ENCODE measurements at places on chromosomes 7 and 10. TPM values are rescaled to one million over a fixed set of nuclear protein-coding genes. Genes with fewer than 3 reads are reported as not detected.

DNA sequence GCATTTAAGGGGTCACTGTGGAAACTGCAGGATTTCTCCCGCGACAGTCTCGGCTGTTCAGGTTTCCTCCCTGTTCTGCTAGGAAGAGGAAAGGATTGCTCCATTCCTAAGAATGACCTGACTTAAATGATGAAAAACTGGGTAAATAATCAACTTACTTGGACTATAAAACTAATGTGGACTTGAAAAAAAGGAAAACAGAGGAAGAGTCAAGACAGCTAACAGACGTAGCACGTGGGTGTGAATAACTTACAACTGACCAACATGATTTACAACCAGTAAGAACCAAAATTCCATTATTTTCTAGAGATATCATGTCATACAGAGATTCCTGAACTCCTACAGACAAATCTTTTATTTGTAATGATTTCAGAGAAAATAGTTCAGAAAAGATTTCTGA, 93.8 kb downstream of the ADAM12 start:
- peak; percentile 92 for DNase-seq

- DNase-seq, result no peak
Observed at GRCh38 chr10:121578965-121579364, 19.3 kb downstream of the FGFR2 start.

DNA sequence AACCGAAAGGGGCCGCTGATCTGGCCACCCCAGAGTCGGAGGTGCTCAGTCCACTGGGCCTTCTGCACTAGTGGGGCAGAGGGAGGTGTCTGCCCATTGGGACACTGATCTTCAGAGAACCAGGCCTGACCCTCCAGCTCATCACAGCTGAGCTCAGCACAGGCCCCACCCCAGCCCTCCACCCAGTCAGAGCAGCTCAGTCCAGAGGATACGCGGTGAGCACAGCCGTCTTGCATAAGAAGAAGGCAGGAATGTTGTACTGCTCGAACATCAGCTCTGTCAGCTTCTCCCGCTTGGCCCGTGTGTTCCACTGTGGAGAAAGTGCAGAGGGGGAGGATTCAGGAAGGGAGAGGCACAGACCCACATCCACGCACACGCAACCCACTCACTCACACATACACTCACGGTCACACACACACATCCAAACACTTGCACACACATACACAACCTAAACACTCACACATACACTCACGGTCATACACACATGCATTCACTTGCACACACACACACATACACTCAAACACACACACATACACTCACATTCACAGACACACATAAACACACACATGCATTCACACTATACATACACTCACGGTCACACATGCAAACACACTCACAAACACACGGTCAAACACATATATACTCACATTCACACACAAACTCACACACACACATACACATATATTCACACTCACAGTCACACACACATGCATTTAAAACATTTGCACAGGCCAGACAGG, 6.3 kb downstream of the ACTL6B start:
- DNase-seq, result no peak

- no peak for DNase-seq
Observed at GRCh38 chr7:44767912-44768627, 19.4 kb downstream of the ZMIZ2 start.

DNA sequence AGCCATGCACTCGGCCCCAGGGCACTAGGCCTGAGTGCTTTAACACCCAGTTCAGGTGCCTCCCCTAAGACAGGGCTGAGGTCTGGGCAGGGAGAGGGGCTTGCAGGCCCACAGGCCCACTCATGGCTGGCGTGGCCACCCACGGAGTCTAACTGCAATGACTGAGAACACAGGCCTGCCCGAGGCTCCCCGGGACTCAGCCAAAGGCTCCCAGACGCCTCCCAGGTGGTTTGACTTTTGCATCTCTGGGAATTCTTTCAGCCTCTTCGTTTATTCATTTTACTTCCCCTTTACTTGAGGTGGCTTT, 37.3 kb downstream of the PTPRN2 start:
- DNase-seq, result no peak

- no peak for DNase-seq
Observed at GRCh38 chr7:20194343-20194995, 22.7 kb downstream of the MACC1 start.

DNA sequence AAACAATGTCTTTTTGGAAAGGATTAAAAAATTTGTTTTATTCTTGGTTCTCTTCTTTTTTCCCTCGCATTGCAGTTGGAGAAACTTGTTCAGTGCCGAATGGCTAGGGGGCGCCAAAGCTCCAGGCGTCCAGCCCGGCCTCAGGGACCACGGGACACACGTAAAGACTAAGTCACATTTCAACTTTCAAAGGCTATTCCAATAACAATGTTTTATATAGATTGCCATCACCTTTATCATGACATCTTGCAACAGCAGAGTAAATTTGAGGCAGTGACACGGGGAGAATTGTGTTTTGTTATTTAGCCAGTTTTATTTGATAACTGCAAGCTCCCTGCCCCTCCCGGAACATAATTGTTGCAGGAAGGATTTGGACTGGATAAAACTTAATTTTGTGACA, 2.2 kb upstream of the IGFBP3 start:
- no peak for DNase-seq

GRCh38 chr7:66015440-66016130, 33.6 kb upstream of the GUSB start:
- DNase-seq, result no peak

- no peak for DNase-seq
Observed at GRCh38 chr10:119211176-119211575, 3.8 kb downstream of the GRK5 start.

- DNase-seq, result peak; percentile 19
Observed at GRCh38 chr7:107659666-107660065, 962 bp upstream of the SLC26A4 start.

DNA sequence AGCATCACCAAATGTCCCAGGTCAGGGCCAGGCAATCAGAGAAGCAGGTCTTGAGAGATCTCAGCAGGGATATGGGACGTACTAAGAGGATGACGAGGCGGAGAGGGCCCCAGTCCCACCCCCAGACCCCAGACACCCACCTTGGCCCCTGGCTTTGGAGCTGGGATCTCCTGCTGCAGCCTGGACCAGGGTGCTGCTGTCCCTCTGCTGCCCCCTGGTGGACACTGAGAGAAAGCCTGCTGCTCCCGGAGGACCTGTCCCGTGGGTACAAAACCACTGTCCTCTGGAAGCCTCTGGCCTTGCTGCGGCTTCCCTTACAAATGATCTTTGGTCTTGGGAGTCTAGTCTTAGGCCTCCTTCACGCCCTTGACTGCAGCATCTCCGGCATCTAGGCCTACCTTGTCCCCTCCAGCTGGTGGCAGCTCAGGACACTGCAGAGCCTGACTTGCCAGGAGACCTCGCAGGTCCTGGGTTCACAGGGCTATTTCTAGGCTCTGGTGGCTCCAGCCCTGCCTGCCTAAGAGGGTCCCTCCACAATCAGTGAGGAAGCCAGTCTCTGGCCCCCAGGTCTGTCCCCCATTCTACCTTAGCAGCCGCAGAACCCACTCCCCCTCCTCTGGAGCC, 97.1 kb downstream of the RGS10 start:
- DNase-seq, result no peak

GRCh38 chr10:121865554-121865953, 62.3 kb downstream of the ATE1 start:
- no peak for DNase-seq

DNA sequence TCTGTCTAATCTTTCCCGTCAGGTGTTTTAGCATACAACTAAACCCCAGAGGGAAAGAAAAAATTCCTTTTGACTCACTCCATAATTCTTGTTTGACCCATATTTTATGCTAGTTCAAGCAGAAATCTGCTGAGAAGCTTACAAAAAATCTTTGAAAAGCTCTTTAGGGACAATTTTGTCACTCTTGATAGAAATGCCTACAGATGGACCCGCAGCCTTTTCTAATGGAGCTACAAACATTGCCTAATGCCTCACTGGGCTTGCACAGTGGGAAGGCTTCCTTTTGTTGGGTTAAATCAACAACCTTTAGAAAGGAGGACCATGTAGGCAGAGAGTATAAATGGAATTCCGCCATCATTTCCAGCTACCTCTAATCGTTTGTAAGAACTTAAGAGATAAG, 344.5 kb downstream of the PCLO start:
- DNase-seq, result no peak

- DNase-seq, result no peak
Observed at GRCh38 chr7:11875635-11876034, 43.6 kb upstream of the THSD7A start.

- DNase-seq, result no peak
Observed at GRCh38 chr7:29969738-29970137, 19.9 kb downstream of the SCRN1 start.

GRCh38 chr7:6359021-6359420, 86.6 kb upstream of the CYTH3 start:
- DNase-seq, result no peak

- DNase-seq, result no peak
Observed at GRCh38 chr10:110348336-110348735, 43.6 kb upstream of the SMNDC1 start.

DNA sequence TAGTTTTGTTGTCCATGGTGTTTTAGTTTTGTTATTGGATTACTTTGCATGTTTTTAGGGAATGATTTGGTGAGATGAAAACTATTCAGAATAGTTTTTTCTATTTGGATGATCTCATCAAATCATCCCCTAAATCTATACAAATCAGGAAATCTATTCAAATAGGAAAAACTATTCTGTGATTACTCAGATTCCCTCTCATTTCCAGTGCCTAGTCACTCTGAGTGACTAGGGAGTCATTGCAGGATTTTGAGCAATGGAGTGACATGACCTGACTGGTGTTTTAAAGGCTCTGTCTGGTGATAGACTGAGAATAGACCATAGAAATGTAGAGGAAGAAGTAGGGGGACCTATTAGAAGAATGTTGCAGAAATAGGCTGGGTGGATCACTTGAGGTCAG, 72.4 kb downstream of the TPST1 start:
- no peak for DNase-seq

- no peak for DNase-seq
Observed at GRCh38 chr10:76177936-76178335, 746.5 kb downstream of the LRMDA start.

GRCh38 chr7:142120524-142120923, 9.0 kb downstream of the MGAM2 start:
- no peak for DNase-seq

GRCh38 chr10:22589851-22590514, 124.4 kb downstream of the PIP4K2A start:
- no peak for DNase-seq

DNA sequence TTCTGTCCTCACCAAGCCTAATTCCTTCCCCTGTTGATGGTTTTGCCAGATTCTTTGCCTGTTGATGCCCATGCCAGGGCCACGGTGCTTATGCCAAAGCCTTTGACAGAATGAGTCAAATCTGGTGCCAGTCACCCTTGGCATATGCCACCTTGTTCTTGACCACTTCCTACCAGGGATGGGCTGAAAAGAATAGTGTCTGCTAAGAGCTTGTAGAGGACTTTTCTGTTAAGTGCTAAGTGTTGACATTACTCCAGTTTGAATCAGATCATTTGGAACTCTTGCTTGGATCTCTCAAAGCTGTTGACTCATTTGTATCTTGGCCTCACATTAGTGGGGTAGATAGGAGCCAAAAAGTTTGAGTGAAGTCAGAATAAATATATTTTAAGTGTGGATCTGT, 661.2 kb downstream of the AUTS2 start:
- no peak for DNase-seq

DNA sequence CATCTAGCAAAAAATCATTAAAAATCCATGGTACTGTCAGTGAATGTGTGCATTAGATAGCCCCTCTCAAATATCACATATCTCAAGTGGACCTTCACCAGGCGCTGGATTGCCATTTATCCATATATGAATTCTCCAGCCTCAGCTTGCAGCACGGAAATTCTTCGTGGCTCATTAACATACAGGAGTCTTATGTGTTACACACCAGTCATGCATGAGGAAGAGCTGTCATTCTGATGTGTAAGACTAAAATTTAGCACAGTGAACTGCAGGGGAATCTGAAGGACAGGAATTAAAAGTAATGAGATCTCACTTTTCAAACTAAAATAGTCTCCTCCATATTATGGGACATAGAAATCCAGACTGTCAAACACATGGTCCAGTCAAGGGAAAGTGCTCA, 542.4 kb upstream of the DPP6 start:
- DNase-seq, result no peak

DNA sequence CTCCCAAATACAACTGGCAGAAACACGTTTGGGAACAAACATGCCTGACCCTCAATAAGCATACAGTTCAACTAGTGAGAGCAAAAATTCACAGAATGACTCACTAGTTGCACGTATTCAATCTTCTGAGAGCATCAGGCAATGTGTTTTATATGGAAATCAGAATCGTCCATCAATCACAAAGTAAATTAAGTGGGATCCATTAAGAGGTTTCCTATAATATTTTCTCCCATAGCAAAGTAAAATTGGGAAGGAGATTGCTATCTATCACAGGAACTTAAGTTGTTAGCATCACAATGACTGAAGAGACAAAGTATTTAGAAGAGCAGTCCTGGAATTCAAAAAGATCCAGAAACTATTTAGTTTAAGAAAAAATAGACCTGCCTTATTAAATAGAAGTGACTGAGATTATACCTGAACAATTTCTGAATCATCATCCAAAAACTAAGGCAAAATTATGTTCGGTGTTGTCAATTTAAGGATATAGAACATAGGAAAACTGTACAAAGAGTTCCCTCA, 28.3 kb downstream of the INHBA start:
- DNase-seq, result no peak

GRCh38 chr7:91812388-91812787, 68.1 kb downstream of the MTERF1 start:
- DNase-seq, result no peak

SRI gene
- total RNA-seq, result 92.0 TPM

AKR1E2 gene
- 2.2 TPM for total RNA-seq

GHRHR gene
- not detected for total RNA-seq

CCDC146 gene
- total RNA-seq, result 5.2 TPM

SFTPD gene
- not detected for total RNA-seq

ACTR1A gene
- total RNA-seq, result 129 TPM

IFIT2 gene
- total RNA-seq, result 1.7 TPM

PRSS1 gene
- 0.87 TPM for total RNA-seq

ATOH7 gene
- total RNA-seq, result 0.58 TPM

SHTN1 gene
- 15.9 TPM for total RNA-seq

SORCS3 gene
- total RNA-seq, result under 0.01 TPM

BCCIP gene
- total RNA-seq, result 57.2 TPM

CPA1 gene
- not detected for total RNA-seq

NCOA4 gene
- 107 TPM for total RNA-seq

APBB1IP gene
- total RNA-seq, result 1.6 TPM

OR2A42 gene
- not detected for total RNA-seq

INMT gene
- total RNA-seq, result not detected

ZEB1 gene
- total RNA-seq, result 16.0 TPM
